ENCODE measurements at places on chromosomes 7 and 10.

- peak; percentile 21 for DNase-seq
These were observed 55.0 kb downstream of the WAC start for GRCh38 chr10:28587970-28588290.

- DNase-seq: no peak
These were observed 7.6 kb downstream of the CYCS start for GRCh38 chr7:25117226-25118047.

- no peak for DNase-seq
These were observed 21.8 kb downstream of the CXCL12 start for GRCh38 chr10:44362866-44363711.

- DNase-seq: peak; percentile 66
These were observed 35.1 kb downstream of the GUSB start for GRCh38 chr7:65946904-65947303.

GRCh38 chr10:20257422-20257821, 441.2 kb downstream of the PLXDC2 start:
- DNase-seq: peak; percentile 22

DNA sequence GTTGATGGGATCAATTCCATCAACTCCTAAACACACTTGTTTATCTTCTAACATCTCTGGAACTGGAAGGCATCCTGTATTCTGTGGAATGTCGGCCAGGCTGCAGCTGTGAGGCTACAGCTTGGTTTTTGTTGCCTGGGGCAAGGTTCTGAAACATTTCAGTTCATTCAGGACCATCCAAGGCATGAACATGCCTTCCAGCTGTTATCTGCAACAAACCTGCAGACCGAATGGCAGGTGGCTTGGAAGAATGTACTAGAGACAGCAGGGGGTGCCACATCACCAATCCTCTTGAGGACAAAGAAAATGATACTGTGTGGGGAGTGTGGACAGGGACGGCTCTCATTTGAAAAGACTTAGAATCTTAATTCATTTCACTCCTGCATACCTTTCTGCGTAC, 12.4 kb downstream of the PAPOLB start:
- DNase-seq: peak; percentile 11

DNA sequence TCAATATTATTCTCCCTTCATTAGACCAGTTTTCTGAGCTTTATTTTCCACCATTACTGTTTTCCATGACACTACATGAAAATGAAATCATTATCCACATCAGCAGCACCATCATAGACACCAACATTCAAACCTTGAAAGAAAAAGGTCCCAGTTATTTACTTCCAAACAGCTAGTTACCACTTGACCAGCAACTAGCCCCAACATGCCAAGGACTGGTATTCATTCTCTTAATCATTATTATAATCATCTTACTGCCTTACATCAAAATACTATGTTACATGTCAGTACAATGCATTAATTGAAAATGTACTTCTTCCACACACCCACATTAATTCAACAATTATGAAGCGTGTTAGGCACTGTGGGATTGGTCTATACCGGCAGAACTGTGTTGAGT, 199.4 kb downstream of the TSPAN12 start:
- DNase-seq: peak; percentile 79

All from epithelial cell of esophagus (primary cell).